ENCODE measurements at places on chromosomes 1 and 21.

GRCh38 chr1:92441697-92442342, 44.9 kb downstream of the GFI1 start:
- peak; percentile 57 for DNase-seq

- DNase-seq: no peak
Observed at GRCh38 chr1:35191429-35192055, 1.4 kb downstream of the SFPQ start.

GRCh38 chr1:4760088-4760487, 105.7 kb downstream of the AJAP1 start:
- DNase-seq: no peak

GRCh38 chr1:57536749-57537423, 113.0 kb upstream of the DAB1 start:
- no peak for DNase-seq

DNA sequence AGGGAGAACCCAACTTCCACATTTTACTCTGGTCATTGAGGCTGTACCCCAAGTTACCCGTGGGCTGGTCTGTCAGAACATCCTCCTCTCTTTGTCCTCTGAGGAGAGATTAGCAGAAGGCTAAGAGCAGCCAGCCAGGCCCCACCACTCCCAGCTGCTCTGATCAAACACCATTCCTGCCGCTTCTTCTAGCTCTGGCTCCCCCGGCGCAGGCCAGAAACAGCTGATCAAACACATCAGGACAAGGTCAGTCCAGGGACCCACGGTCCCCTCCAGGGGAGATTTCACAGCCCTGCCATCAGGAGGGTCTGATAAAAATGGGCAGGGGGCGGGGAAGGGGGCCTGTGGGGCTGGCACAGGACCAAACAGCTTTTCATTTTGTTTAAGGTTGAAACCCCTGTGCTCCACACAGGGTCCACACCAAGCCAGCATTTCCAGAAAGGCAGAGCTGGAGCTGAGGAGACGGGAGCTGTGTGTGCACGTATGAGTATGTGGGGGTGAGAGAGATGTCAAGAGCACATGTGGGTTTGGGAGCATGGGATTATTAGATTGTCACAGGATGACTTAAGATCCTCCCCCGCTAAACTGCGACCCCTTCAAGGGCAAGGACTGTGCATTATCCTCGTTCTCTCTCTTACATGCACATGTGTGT, 29.9 kb upstream of the EPHA8 start:
- DNase-seq: no peak

DNA sequence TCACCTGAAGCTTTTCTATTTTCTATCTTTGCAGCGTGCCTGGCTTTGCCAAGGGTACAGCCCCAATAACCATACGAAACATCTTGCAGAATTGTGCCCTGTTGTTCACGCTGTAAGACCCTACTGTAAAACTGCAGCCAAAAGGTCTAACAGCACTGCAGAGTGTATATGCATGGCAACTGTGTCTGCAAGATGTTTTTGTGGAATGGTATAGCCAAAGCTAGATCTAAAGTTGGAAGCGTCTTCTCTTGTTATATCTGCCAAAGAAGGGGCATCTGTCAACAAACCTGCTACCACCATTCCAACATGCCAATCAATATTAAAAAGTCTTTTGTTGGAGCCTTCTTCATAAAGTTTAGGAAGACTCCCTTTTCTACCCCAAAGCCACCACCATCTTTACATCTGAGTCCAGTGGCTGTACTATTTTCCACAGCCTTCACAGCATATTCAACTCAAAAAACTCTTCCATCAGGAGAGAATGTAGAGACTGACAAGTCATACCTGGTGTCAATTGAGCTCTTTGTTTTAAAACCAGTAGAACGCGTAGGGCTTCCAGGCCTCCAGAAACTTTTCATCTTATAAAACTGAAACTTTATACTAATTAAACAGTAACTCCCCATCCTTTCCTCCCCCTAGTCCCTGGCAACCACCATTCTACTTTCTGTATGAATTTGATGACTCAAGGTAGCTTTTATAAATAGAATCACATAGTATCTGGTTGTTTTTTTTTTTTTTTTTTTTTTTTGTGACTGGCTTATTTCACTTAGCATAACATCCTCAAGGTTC, 40.0 kb downstream of the ZSCAN20 start:
- DNase-seq: no peak

DNA sequence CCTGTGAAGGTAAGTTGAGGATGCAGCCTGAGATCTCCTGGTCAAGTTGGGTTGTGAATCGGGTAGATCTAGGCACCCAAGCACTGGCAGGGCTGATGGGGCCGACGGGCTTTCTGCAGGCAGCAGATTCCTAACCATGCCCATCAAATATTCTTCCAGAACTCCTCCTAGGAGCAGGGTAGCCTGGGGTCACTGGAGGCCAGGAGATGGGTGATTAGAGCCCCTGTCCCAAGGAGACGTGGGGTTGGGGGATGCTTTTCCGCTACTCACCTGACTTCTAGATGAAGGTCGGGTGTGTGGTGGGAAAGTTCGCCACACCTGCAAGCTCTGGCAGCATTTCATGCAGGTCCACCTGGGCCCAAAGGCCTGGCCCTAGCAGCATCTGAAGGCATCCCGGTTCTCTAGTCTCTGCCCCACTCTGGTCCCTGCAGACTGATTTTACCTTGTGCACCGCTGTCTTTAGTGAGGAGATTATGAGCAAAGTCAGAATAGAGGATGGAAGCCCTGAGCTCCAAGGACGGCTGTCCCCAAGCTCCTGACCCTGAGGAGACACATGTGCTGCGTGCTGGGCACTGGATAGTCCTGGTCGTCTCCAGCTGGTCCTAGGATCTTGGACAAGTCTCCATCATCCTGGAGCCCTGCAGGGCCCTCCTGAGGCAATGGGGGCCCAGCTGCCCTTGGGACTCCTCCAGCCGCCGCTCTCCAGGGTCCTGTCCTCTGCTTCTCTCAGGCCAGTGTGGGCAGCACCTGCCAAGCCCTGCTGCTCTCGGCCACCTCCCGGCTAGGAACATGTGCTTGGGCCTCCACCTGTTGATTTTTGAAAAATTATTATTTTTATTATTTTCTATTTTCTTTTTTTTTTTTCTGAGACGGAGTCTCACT, 21.8 kb upstream of the C2CD2 start:
- peak; percentile 52 for DNase-seq

GRCh38 chr1:39346872-39347271, 142.4 kb downstream of the MACF1 start:
- DNase-seq: no peak

- no peak for DNase-seq
Observed at GRCh38 chr1:74731399-74732052, 1.3 kb downstream of the CRYZ start.

DNA sequence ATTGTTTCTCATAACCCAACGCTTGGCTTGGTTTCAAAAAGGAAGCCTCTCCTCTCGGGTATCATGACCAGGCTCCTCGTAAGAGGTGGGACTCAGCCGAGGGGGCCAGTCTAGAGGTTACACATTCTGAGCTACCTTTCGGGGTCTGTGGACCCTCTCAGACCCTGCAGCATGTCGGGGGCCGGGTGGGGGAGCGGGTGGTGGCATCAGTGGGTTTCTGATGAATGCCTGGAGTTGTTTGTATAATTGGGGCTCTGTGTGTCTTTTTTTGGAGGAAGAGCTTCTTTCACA, 229.3 kb downstream of the CAMTA1 start:
- DNase-seq: no peak

DNA sequence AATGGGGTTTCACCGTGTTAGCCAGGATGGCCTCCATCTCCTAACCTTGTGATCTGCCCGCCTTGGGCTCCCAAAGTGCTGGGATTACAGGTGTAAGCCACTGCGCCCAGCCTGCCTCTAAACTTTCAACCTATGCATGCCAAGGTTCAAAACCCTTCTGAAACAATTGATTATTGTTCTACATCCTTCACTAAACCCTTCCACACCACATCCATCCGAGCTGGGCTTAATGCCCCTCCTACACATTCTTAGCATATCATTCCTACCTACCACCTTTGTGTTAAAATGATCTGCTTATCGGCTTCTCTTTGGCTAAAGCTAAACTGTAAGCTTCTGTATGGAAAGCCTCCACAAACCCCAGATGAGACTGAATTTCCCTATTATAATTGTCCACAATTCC, 40.8 kb upstream of the DOCK7 start:
- no peak for DNase-seq

GRCh38 chr1:205505076-205505729, 734 bp downstream of the CDK18 start:
- peak; percentile 68 for DNase-seq

DNA sequence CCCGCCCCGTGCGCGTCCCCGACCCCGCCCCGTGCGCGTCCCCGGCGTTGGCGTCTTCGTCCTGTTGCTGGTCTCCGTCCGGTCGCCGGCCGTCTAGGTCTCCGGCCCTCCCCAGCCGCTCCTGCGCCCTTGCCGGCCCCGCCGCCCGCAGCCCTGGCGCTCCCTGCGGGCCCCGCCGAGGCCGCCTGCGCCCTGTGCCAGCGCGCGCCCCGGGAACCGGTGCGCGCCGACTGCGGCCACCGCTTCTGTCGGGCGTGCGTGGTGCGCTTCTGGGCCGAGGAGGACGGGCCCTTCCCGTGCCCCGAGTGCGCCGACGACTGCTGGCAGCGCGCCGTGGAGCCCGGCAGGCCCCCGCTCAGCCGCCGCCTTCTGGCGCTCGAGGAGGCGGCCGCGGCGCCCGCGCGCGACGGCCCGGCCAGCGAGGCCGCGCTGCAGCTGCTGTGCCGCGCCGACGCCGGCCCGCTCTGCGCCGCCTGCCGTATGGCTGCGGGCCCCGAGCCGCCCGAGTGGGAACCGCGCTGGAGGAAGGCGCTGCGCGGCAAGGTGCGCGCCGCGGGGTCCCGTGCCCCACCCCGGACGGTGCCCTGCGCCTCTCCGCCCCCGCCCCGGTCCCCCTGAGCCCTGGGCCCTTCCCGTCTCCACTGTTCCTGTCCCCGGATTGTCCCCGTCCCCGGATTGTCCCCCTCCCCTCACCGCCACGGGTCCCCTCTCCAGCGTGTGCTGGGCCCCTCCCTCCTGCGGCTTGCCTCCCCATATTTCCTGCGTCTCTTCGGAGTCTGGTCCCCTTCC, at the start of gene RNF187:
RNF187 (plus strand) TSS at position 47 of the 789 bp plus-strand sequence.
- DNase-seq: peak; percentile 57

GRCh38 chr1:87757676-87758075, 429.0 kb downstream of the LMO4 start:
- DNase-seq: no peak

- DNase-seq: no peak
Observed at GRCh38 chr1:69045572-69045971, 522.1 kb upstream of the LRRC7 start.

DNA sequence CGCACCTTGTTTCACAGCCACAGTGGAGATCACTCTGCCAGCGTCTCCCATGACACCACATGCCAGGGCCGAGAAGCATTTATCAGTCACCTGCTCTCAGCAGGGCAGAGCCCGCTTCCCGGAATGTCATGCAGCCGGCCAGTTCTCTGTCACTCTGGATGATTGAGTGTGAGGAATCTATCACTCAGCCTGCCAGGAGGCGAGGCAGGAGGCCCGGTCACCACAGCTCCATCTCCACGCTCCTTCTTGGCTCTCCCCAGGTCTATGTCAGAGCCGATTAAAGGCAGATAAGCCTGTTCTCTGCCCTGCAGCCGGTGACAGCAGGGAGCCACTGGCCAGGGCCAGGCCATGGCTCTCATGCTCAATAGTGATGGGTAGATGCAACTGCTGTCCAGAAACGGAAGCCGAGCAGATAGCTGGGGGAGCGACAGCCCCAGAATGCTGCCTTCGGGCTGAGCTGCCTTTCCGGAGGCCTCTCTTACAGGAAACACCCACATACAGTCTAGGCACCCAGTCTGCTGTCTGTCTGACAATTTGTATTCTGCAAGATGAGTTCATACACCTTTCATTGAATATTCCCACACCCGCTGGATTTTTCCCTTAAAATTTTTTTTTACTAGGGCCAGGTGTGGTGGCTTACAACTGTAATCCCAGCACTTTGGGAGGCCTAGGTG, 64.1 kb downstream of the ACTL8 start:
- DNase-seq: no peak

GRCh38 chr1:94351481-94351880, 66.7 kb upstream of the ABCD3 start:
- no peak for DNase-seq

DNA sequence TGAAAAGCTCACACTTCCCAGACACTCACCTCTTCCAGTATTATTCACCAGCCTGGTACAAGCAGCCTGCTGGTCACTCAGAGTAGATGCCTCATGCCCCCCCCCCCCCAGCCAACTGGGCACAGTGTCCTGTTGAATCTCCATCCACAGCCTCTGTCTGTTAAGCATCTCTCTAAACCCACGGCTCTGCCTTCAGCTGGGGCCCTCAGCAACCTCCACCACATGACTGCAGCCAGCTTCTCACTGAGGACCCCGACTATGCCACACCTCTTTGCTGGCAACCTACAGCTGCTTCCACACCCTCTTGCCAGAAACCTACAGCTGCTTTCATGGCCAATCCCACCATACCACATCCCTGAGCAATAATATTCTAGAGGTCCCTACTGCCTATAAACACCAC, 113.1 kb downstream of the RHOU start:
- DNase-seq: peak; percentile 38

- DNase-seq: no peak
Observed at GRCh38 chr21:45990049-45990711, 8.6 kb downstream of the COL6A1 start.

GRCh38 chr1:149928401-149928724, 760 bp upstream of the SF3B4 start:
- DNase-seq: no peak

- DNase-seq: no peak
Observed at GRCh38 chr1:8379513-8380186, 61.7 kb downstream of the SLC45A1 start.

DNA sequence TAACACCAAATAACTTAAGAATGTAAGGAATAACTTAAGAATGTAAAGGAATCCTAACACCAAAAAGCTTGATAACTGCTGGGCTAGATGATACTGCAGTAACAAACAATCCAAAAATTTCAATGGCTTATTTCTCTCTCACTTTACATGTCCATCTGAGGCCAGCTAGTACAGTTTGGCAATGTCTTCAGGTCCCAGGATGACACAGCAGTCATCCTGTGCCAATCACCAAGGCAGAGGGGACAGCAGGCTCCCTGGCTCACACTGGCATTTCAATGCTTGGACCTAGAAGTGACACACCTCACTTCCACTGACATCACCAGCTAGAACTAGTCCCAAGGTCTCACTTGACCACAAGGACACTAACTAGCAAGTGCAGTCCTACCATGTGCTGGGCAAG, 15.3 kb downstream of the DNAJC11 start:
- DNase-seq: no peak

GRCh38 chr21:28683982-28684752, 308.5 kb downstream of the LTN1 start:
- DNase-seq: no peak

DNA sequence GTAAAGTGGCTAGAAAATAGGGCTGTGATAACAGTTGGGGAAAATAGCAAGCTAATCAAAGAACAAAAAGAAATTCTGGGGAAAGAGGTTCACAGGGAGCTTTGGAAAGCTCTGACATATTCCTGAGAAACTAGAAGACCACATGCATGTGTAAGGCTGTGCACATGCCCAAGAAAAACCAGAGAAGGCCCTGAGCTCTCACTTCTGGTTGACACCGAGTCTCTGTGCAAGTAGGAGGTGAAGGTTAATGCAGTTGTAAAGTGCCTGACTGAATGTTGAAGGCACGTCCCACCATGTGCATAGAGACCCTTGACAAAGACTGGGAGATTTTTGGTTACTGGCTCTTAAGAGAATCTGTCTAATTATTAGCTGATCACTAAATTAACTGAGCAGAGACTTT, 261.0 kb downstream of the DYRK1A start:
- DNase-seq: no peak

All from ecto neural progenitor cell (in vitro differentiated cells).